Liver (tissue), 10 donors: ENCODE measurements at places on chromosomes 1 and 21. TPM values are rescaled to one million over a fixed set of nuclear protein-coding genes. Genes with fewer than 3 reads are reported as not detected.

DNA sequence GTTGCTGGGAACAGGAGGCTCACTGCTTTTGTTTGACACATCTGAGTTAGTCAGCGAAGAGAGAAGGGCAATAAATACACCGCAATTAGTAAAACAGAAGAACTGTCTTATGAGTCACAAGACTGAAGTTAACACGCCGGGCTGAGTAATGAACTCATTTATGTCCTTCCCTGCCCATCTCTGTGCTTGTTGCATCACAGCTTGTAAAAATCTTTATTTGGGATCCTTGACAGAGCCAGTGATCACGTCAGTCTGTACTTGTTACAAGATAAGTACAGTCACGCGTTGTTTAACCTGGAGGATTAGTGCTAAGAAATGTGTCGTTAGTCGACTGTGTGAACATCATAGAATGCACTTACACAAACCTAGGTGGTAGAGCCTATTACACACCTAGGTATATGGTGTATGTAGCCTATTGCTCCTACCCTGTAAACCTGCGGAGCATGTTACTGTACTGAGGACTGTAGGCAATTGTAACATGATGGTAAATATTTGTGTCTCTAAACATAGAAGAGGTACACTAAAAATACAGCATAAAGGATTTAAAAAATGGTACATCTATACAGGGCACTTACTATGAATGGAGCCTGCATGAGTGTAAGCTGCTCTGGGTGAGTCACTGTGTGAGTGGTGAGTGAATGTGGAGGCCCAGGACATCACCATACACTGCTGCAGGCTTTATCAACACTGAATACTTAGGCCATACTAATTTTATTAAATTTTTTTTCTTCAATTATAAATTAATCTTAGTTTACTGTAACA lies 272.2 kb downstream of the TNR start:
- DNase-seq: no peak

- no peak for DNase-seq
Measured at GRCh38 chr1:10905841-10906655, 106.4 kb upstream of the TARDBP start.

- DNase-seq: no peak
Measured at GRCh38 chr1:21296509-21297354, 6.5 kb upstream of the ECE1 start.

- no peak for DNase-seq
Measured at GRCh38 chr1:17569200-17570139, 30.0 kb downstream of the ARHGEF10L start.

DNA sequence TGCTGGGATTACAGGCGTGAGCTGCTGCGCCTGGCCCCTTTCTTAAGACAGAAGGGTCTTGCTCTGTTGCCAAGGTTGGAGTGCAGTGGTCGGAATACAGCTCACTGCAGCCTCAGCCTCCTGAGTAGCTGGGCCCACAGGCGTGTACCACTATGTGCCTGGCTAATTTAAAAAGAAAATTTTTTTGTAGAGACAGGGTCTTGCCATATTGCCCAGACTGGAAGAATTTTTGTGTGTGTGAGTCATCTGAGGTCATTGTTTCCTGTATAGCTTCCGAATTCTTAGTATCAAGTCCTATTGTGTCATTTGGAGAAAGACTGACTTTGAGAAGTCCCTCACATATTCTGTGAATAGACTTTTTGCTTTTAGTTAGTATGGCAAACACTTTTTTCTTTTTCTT lies 4.7 kb downstream of the SZRD1 start:
- no peak for DNase-seq

GRCh38 chr1:182186757-182187146 lies 125.2 kb upstream of the ZNF648 start:
- no peak for DNase-seq

DNA sequence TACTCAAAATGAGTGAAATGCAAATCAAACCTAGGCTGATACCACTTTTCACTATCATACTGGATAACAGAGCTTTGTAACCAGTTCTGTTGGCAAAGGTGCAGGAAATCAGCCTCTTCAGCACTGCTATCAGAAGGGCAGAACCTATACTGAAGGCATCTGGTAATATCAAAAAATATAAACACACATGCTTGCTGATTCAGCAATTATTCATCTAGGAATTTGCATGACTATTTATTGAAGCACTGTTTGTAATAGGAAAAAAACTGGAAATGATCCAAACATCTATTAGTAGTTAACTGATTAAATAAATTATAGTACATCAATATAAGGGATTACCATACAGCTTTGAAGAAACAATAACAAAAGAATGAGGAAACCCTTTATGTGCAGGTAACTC lies 21.4 kb downstream of the ARHGAP29 start:
- DNase-seq: no peak

DNA sequence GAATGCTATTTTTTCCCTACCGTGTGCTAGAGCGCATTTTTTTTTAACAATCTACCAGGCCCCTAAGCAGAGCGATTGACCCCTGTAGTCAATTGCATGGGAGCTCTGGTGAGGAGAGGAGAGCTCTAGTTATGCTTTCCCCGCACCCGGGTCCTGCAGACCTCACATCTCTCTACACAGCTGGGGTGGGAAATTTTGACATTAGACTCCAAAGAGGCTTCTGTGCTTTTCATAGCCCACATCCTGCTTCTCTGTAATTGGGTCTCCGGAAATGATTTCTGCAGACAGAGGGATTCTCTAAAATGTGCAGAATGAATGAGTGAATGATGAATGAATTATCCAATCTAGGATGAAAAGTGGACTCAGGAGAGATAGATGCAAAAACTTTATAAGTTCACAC lies 41.5 kb upstream of the DUSP10 start:
- DNase-seq: no peak

GRCh38 chr1:85683292-85684025 lies 24.8 kb downstream of the ZNHIT6 start:
- DNase-seq: no peak

- no peak for DNase-seq
Measured at GRCh38 chr21:20169812-20170576, 828.2 kb upstream of the NCAM2 start.

DNA sequence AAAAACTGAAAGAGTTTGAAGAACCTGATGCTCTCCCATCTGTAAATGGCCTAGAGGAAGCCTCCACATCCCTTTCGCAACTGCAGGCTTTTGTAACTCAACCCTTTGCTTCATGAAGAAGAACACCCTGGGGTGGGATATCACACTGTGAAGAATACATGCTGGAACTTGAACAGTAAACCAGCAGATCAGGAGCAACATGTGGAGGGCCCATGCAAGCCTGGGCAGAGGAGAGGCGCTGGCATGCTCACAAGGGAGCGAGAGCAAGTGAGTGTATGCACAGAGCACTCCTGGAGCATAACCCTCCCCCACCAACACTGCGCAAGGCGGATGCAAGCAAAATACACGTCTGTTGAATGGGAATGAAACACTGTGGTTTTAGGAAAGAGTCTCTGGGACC lies 24.6 kb upstream of the SPAG17 start:
- DNase-seq: no peak

GRCh38 chr21:42991992-42992740 lies 17.8 kb downstream of the PKNOX1 start:
- no peak for DNase-seq

DNA sequence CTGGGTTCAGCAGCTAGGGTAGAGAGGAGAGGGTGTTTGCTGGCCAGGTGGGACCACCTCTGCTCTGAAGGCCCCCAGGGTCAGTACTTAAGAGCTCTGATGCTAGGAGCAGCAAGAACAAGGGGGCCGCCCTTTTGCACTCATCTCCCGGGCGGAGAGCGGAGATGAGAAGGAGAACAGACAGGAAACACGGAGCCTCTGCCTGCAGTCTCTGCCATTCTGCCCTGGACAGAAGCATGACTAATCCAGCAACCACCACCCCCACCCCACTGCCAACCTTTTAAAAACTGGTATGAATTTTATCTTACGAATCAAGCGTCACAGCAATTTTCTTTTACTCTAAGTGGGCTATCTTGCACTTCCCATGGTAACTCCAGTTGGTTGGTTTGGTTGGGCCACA lies 34.5 kb downstream of the PARP1 start:
- DNase-seq: no peak

GRCh38 chr21:17343055-17343454 lies 169.8 kb upstream of the CXADR start:
- DNase-seq: no peak

- DNase-seq: no peak
Measured at GRCh38 chr1:183554577-183554976, 35.7 kb downstream of the NCF2 start.

GRCh38 chr1:234602334-234603220 lies 7.4 kb downstream of the IRF2BP2 start:
- DNase-seq: no peak

DNA sequence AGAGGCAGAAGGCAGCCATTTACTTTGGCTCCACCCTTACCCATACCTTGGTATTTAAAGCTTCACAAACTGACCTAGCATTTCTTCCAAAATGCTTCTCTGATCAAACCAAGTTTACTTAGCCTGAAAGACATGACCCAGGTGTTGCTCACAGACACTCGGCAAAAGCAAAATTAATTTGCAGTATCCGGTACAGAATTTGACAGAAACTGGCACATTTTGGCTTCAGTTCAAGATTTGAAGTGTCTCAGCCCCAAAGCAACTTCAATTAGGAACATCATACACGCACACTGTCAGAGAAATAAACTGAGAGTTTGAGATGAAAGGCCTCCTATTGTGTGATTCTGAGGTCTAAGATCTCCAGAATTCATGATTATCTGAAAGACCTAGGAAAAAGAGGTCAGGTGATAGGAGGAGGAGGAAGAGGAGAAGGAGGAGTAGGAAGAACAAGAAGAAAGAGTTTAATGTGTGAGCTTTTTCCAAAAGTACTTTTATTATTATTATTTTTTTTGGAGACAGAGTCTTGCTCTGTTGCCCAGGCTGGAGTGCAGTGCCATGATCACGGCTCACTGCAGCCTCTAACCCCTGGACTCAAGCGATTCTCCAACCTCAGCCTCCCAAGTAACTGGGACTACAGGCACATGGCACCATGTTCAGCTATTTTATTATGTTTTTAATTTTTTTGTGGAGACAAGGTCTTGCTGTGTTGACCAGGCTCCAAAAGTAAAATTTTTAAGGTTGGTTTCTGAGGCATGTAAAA lies 143.6 kb downstream of the SLC45A1 start:
- DNase-seq: no peak

GRCh38 chr1:78469576-78469975 lies 21.2 kb upstream of the PTGFR start:
- no peak for DNase-seq

GRCh38 chr1:213287987-213288386 lies 236.9 kb downstream of the RPS6KC1 start:
- no peak for DNase-seq

- DNase-seq: no peak
Measured at GRCh38 chr21:29168891-29169315, 38.5 kb downstream of the MAP3K7CL start.

GRCh38 chr21:16532840-16533239 lies 803.1 kb downstream of the USP25 start:
- DNase-seq: no peak

DNA sequence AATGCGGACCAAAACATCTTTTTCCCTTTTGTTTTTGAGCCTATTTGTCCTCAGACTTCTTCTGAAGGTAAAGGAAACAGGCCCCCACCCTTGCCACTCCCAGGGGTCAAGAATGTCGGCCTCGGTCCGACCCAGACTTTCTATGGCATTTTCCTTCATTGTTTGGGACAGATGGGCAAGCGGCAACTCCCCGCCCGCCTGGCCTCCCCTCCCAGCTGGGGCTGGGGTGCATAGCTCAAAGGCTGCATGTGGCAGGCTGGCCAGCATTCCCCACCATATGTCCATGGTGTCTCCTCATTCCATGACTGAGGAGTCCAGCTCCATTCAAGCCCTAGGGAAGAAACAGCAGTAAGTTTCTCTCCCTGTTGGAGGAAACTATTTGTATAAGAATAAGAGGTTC lies 29.4 kb upstream of the TSPEAR start:
- no peak for DNase-seq

- no peak for DNase-seq
Measured at GRCh38 chr1:113977906-113978305, 1.4 kb upstream of the OLFML3 start.

DNA sequence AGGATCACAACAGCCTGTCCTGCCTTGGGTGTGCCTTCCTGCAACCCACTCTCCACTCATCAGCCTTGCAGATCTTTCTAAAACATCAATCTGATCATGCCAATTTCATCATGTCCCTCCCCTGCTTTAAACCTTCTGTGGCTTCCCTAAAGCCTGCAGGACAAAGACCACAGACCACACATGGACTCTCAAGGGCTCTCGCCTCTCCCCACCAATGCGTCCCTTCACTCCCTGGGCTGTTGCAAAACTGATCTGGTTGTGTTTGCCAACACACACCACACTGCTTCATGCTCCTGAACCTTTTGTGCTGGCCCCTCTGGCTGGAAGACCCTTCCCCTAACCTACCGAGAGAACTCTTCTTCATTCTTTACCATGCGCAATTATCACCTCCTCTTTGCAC lies 72.4 kb downstream of the ITPKB start:
- no peak for DNase-seq

DNA sequence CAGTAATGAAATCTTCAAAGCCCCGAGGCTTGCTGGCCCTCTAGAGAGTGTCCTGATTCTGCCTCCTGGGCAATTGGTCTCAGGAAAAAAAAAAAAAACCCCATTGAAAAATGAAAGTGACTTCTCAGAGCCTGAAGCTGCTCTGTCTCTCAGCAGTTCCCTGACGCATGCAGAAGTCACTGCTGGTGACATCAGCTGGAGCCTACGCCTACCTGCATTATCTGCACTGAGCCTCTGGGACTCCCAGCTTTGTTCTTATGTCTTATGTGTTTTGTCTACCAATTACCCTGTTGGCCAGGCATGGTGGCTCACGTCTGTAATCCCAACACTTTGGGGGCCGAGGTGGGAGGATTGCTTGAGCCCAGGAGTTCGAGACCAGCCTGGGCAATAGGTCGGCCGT lies 10.1 kb upstream of the SLC25A33 start:
- DNase-seq: no peak

GRCh38 chr1:172154551-172154950 lies 265.9 kb upstream of the C1orf105 start:
- no peak for DNase-seq

DNA sequence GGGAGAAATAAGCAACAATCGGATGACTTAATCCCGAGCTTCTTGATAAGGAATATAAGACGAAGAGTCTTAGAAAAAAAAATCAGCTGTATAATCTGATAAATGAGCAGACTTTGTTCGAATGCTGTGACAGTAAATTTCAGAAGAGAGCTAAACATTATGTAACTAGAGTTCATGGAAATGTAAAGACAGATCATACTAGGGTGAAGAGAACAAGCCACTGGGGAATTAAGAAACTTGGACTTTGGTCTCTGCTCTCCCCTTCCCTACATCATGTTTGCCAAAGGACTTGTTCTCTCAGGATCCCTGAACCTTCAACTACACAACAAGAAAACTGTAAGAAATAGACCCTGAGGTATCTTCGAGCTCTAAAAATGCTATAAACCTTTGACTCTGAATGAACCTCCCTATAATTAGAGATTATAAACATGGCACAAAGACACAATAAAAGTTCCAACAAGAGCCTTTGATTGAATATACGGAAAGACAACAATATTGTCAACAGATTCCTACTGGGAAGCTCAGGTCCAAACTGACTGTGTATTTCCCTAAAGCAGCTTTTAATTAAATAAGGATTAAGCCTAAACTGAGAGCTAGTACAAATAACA lies 27.5 kb downstream of the FRRS1 start:
- no peak for DNase-seq

GRCh38 chr1:15703562-15703961 lies 19.4 kb downstream of the PLEKHM2 start:
- DNase-seq: no peak

ORC1 gene
- 16.6 TPM for total RNA-seq

SPRR2E gene
- total RNA-seq: not detected

UBE2J2 gene
- 30.4 TPM for total RNA-seq

ESRRG gene
- total RNA-seq: 0.47 TPM

DMBX1 gene
- total RNA-seq: not detected

BSND gene
- not detected for total RNA-seq

CASZ1 gene
- 1.6 TPM for total RNA-seq

NTNG1 gene
- under 0.01 TPM for total RNA-seq

LYSMD1 gene
- 2.8 TPM for total RNA-seq

ZNF672 gene
- total RNA-seq: 22.6 TPM
